Panc1 (cell line): ENCODE measurements at places on chromosomes 3 and 15. TPM values are rescaled to one million over a fixed set of nuclear protein-coding genes. Genes with fewer than 3 reads are reported as not detected.

Gene LRRIQ4
- not detected for total RNA-seq

- no peak for DNase-seq
These were observed 124.3 kb downstream of the LRIG1 start for GRCh38 chr3:66376568-66376967.

DNA sequence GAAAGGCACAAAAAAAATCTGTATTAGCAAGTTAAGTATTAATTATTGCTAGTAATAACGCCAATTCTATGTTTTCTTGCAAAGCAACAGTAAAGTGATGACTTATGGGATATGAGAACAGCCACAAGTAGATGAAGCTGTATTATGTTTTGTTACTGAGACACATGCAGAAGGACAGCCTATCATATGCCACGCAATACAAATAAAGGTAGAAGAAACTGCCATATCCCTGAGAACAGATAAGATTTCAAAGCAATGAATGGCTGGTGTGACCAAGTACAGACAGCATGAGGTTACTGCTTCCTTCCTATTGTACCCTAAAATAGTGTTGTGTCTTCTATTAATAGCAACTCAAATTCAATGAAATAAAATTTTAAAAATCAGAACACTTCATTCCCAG lies 26.7 kb downstream of the STAG1 start:
- no peak for DNase-seq

DNA sequence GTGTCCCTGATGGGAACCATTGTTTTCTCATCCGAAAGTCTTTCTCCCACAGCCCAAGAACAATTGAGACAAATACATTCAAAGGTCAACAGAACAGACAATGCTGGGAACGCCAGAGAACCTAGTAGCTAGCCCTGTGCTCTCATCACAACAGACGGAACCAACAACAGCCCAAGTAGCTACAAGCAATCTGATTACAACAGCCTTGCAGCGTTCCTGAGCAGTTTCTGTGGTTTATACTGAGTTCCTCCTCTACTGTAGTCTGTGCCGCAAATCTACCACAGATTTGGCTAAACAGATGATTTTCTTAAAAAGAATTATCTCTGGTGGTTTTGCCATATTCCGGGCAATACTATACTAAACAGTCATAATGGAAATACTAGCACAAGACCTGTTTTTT lies 435.6 kb downstream of the MECOM start:
- DNase-seq: no peak

- no peak for DNase-seq
These were observed 30.8 kb downstream of the RTP4 start for GRCh38 chr3:187398955-187399354.

- DNase-seq: no peak
These were observed 26.0 kb upstream of the PEX5L start for GRCh38 chr3:180062771-180063170.

Gene TMCO5A
- total RNA-seq: not detected

GRCh38 chr15:57114070-57114469 lies 195.6 kb downstream of the TCF12 start:
- DNase-seq: no peak

GRCh38 chr3:31356941-31357340 lies 175.8 kb upstream of the STT3B start:
- no peak for DNase-seq

- no peak for DNase-seq
These were observed 20.4 kb downstream of the PTH1R start for GRCh38 chr3:46897829-46898320.

Gene STRIT1
- total RNA-seq: not detected

DNA sequence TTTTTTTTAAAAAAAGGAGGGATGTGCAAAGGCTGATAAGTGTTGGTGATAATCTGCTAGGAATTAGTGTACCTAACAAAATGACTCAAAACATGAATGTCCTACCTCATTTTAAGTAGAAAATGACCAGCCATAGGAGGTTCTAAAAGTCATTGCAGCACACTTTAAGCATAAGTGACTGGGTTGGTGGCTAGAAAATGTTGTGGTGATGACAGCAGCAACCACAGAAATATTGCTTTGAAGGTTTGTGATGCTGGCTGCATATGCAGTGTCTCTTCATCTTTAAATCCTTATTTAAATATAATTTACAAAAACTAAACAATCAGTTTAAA lies 55.2 kb downstream of the CMSS1 start:
- no peak for DNase-seq

DNA sequence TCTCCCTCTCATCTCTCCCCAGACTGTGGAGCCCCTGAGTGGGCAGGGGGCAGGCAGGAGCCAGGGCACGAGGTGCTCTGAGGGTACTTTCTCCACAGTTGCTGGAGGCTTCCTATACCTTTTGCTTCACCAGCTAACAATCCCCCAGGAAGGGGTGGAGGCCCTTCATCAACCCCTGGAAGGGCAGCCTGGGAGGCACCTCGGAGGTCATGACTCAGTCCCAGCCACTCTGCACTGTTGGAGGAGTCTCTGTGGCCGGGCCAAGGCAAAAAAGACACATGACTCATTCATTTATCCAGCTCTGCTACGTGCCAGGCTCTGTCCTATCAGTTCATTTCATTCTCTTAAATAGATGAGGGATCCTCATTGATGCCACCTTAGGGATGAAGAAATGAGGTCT lies 15.6 kb upstream of the KY start:
- no peak for DNase-seq

DNA sequence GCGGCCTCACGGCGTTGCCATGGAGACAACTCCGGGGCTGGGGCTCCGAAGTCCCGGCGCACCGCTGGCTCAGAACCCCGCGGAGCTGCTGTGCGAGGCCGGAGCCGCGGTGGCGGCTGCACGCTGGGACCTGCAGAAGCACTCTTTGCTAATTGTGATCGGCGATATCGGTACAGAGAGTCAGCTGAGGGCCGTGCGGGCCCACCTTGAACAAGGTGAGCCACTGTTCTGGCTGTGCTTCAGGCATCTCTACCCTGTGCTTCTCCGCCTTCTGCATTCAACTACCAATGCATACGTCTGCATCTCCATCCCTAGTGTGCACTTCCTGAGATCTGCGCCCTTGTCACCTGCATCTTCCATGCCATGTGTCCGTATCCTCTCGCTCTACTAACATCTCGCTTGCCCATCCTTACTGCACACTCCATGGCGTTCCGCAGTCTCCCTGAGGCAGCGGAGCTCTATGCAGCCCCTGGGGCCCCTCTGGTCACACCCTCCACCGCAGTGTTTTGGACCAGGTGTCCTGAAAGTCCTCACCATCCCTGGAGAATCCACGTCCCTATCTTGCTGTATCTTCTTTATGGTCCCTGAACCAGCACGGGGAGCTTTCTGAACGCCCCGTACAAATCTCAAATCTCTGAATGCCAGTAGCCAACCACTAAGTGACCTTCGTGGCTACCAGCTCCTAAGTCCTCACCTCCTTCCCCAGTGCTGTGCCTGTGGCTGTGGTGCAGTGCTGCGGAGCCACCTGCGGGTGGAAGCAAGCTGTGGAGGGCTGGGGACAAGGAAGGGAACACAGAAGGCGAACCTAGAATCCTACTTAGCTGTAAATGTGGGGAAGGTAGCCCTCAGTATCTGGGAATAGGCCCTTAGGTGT lies 6.2 kb upstream of the MAP1A start:
- no peak for DNase-seq

- DNase-seq: no peak
These were observed 83.1 kb downstream of the DIPK2A start for GRCh38 chr3:144054766-144055165.

DNA sequence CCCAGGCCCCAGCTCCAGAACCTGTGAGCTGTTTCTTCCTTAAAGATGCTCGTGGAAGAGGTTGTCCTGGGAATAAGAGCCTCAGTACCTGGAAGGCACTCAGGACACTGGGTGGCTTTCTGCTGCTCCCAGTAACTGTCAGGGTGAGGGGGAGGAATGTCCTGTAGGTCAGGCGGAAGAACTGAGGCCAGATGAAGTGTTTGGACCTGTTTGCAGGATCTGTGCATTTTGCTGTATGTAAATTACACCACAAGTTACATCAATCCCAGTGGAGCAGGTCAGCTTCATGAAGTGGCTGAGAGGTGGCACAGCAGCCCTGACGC lies 27.1 kb downstream of the HDAC11 start:
- no peak for DNase-seq

- no peak for DNase-seq
These were observed 85.9 kb upstream of the PRR23E start for GRCh38 chr3:127107002-127107401.

GRCh38 chr15:76449455-76449854 lies 112.9 kb downstream of the ISL2 start:
- no peak for DNase-seq

Gene GOLGA8G
- not detected for total RNA-seq

Gene SLC38A3
- 6.0 TPM for total RNA-seq

DNA sequence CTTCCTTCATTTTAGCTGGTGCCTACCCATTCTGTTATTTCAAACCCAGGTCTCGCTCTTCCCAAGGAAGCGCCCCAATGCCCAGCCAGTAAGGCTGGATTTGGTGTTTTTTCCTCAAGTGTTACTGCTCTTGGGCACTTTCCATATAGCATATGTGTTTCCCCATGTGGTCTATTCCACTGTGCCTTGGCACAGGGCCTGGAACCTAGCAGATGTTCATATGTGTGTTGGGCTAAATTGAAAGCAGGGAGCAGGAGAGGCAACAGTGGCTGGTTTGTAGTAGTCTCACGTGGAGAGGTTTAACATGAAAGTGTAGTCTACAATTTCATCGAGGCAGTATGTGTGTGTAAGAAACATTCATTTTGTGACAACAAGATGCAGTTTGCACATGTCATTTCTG lies 48.2 kb upstream of the TEX264 start:
- DNase-seq: no peak

- no peak for DNase-seq
These were observed 132.1 kb downstream of the DOCK3 start for GRCh38 chr3:50806806-50807205.

GRCh38 chr3:159401069-159401468 lies 587.6 kb upstream of the IL12A start:
- no peak for DNase-seq
